Right renal cortex interstitium (tissue), 3 donors: ENCODE measurements at places on chromosomes 2 and 18.

DNA sequence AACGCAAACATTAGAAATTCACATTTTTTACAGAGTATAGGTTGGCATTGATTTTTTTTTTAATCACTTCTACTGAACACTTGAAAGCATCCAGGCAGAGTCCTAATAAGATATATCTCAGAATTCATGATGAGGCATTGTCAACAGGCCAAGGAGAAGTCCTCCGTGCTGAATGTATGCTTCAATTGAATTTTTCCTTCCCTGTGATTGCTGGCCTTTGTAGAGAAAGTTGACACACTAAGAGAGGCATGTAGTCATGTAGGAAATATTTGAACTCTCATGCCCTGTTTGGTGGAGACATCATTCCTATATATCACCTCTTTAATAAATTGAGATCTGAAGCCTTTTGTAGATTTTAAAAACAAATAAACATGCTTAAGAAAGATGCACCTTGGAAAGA, 844.9 kb downstream of the CPS1 start:
- no peak for DNase-seq

DNA sequence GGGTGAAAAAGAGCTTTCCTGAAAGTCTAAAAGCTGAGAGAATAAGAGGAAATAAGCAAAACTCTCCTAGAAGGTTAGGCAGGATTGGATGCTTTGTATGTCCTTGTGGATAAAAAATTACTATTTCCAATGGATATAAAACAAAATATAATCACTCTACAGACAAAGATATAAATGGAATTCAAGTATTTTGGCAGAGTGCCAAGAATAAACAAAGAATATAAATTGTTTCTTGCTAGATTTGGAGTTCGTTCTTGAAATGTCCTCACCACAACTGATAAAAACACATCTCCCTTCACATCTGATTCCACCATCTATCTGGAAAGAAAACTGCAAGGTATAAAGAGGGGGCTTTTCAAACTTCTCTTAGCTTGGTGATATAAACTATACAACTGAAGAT, 13.3 kb downstream of the SULT1C3 start:
- DNase-seq, result no peak

- DNase-seq, result no peak
These were observed 252.8 kb downstream of the MREG start for GRCh38 chr2:215760557-215760956.

- no peak for DNase-seq
These were observed 152.2 kb upstream of the REV1 start for GRCh38 chr2:99641999-99642398.

DNA sequence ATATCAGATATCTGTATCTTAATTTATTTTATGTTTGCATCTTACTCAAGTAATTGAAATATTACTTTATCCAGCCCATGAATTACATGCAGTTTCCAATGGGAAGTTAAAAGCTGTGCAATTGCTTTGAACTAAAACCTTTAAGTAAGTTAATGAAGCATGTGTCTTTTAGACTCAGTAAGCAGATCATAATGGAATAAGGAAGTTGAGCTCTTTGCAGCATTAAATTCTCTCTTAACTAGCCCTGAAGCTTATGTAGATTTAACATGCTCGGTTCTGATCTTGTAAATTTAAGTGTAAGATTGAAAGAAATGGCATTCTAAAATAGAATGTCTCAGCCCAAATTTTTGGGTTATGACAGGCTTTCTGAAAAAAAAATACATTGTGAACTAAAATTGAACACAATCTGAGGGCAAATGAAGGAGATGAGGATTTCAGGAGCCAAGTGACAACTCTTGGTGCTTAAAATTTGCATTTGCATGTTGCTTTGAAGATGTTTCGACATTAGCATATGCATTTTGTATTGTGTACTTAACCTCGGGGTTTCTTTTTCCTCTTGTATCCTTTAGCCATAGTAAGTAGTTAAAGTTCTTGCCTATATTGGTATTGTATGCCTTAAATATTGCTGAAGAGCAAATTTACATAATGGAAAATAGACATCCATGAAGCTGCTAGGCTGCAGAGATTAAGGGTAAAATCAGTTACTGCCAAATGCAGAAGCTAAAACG, 297.8 kb upstream of the KCNJ3 start:
- DNase-seq, result no peak

- no peak for DNase-seq
These were observed 1.4 kb upstream of the MYCN start for GRCh38 chr2:15938803-15939555.

- no peak for DNase-seq
These were observed 60.7 kb upstream of the ARHGAP15 start for GRCh38 chr2:143068509-143068908.

DNA sequence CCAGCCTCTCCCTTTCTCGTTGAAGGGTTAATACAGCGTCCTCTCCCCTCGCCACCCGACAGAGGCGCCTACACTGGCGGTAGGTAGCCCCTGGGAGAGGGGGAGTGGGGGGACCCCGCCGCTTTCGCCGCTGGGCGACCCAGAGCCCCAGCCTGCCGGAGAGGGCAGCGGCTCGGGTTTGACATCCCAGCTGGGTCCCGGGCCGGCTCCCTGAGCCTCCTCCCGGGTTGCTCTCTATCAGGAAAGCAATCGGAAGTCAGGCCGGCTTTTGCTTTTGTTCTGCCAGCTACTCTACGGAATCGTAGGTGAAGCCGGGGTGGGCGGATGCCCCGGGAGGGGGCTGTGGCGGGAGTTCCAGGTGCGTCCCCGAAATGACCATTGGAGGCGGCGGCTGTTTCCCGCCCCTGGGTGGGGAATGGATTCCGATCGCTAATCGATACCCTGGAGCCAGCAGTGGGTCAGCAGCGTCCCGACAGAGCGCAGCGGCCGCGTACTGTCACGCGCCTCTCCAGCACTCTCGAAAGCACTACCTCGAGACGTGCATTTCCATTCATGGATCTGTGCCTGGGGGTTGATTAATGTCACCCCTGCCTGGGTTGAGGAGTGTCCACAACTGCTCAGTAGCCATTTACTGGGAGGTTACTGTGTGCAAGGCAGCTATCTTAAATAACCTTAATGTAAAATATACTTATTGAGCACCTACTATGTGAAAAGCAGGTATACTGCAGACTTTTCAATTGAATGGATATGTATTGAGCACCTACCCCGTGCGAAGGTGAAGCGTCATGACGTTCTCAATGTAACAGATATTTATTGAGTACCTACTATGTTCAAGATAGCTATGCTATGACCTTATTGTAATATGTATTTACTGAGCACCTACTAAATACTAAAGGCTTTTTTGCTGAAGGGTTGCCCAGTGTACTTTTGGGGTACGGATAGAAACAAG, 1.1 kb downstream of the MAPK4 start:
- no peak for DNase-seq

- DNase-seq, result no peak
These were observed 168.8 kb downstream of the RTP5 start for GRCh38 chr2:242038166-242038927.

DNA sequence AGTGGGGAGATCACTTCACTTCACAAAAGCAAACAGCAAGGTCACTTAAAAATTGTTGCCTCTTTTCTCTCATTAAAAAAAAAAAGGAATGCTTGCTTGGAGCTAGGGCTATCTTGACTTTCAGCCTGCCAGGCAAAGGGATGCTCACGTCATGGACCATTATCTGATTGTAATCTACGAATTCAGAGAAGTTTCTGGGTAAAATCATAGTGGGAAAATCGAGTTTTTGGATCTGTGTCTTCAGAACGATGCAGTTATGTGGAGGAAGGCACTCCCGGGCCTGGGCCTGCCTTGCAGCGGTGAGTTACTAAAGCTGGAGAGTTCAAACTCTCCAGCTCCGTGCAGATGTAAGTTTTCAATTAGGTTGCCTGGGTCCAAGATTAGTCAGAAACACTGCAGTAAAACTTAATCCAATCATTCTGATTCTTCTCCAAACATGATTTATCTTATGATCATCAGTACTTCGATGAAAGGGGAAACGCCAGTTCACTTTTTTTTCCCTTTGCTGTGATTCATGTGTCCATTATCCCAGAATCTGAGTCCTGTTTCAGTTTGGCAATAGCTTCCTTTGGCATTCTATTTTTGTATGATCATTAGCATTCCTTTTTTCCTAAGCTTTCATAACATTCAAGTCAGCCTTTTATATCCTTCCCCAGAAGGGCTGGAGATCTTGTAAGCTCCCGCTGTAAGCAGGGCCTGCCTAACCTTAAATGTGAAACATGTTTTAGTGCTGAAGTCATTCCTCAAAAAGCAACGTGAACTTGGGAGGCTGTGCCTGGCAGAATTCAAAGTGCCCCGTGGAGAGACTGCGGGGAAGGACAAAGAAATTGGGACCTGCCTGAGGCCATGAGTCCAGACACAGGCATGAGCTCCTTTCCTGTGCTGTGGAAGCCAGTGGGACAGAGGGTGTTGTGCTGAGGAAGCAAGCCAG, 119.3 kb upstream of the TWIST2 start:
- DNase-seq, result no peak

DNA sequence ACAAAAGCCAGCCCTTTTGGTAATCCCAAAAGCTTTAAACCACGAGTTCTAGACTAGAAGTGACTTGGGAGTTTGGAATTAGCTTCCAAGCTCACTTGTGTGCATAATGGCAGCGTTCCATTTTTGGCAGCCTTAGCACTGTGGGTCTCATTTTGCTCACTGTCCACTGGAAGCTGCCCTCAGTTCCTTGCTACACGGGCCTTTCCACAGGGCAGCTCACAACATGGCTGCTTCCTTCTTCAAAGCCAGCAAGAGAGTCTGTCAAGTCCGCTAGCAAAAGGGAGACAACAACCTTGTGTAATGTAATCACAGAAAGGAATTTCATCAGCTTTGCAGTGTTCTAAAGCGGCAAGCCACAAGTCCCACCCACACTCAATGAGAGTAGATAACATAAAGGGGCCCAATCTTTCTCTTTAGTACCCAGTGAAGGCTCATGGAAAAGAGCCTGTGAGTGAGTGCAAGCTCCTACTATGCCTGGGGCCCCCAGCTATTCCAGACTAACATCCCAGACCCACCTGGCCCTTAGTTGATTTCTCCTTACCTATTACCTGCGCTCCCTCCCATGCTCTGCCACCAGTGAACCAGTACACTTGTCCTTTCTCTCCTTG, 239.7 kb upstream of the FBXO11 start:
- no peak for DNase-seq

- DNase-seq, result no peak
These were observed 91.3 kb downstream of the DPP4 start for GRCh38 chr2:161982548-161983330.

GRCh38 chr18:52903857-52904256, 563.9 kb downstream of the DCC start:
- peak; percentile 6 for DNase-seq

- DNase-seq, result no peak
These were observed 235.7 kb upstream of the SIX2 start for GRCh38 chr2:45244928-45245327.

GRCh38 chr18:79917853-79918614, 33.4 kb downstream of the SLC66A2 start:
- DNase-seq, result no peak

DNA sequence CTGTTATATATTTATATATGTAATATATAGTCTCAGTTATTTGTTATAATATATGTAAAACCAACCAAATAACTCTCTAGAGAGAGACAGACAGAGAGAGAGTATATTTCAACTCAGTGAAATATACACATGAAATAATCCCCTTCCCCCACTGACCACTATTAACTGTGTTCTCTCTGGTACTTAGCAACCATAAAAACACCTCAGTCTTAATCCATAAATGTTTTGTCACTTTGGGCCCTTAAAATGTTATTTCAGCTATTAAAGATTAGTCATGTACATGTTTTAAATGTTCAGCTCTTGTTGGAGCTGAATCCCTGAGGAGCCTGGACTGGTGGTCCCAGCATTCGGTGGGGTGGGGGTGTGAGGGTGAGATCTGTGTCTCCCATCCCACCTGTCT, 122.2 kb upstream of the MAP3K20 start:
- no peak for DNase-seq

GRCh38 chr18:60329131-60329530, 43.4 kb downstream of the MC4R start:
- no peak for DNase-seq
